RWPE2 (cell line): ENCODE measurements at places on chromosomes 7 and 10.

- no peak for DNase-seq
Measured at GRCh38 chr7:93883917-93884345, 6.6 kb downstream of the TFPI2 start.

- no peak for DNase-seq
Measured at GRCh38 chr10:47041396-47042198, 130.4 kb downstream of the PTPN20 start.

GRCh38 chr7:97011104-97011503 is 5.8 kb downstream of the DLX6 start:
- DNase-seq: no peak

DNA sequence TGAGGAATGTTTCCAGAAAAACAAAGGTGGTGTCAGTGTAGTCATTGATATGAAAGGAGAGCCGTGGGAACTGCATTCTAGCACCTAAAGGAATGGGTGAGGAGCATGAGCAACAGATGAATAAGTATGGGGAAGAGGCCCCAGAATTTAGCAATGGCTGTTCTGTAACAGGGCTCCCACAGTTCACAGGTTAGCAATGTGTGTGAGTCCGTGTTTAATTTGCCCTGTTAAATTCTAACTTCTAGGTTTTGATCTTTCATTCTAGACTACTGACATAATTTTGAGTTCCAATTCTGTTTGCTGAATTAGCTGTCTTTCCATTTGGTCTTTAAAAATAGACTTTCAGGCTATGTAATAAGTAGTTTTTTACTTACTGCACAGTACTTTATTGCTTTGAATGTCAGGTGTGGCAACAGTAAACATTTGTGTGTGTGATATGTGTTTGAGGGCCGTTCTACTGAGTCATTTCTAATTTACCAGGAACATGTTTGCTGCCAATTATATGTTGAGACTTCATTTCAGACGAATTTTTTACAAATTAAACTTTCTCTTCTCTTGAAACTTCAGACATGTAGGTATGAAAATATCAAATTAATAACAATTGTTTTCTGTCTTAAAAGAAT is 8.8 kb downstream of the STK17A start:
- DNase-seq: no peak

- no peak for DNase-seq
Measured at GRCh38 chr7:148060724-148061123, 529.8 kb upstream of the C7orf33 start.

DNA sequence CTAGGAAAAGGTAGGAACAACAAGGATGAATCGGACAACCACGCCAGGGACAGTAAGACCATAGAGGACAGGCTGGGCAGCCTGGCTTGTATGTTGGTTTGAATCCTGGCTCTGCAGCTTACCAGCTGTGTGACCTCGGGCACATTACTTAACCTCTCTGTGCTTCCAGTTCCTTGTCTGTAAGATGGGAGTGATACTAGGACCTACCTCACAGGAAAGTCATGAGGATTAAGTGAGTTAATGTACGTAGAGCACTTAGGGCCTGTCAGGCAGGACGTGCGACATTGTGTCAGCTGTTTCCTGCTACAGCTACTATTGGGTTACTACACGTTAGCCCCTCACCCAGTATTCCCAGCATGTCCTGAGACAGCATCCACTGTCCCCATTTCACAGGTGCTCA is 32.1 kb downstream of the PLAC9 start:
- no peak for DNase-seq

GRCh38 chr7:124857672-124858235 is 71.9 kb downstream of the POT1 start:
- no peak for DNase-seq

- DNase-seq: no peak
Measured at GRCh38 chr7:137404660-137405317, 61.3 kb upstream of the PTN start.

GRCh38 chr10:59465088-59465487 is 102.7 kb upstream of the FAM13C start:
- DNase-seq: no peak

DNA sequence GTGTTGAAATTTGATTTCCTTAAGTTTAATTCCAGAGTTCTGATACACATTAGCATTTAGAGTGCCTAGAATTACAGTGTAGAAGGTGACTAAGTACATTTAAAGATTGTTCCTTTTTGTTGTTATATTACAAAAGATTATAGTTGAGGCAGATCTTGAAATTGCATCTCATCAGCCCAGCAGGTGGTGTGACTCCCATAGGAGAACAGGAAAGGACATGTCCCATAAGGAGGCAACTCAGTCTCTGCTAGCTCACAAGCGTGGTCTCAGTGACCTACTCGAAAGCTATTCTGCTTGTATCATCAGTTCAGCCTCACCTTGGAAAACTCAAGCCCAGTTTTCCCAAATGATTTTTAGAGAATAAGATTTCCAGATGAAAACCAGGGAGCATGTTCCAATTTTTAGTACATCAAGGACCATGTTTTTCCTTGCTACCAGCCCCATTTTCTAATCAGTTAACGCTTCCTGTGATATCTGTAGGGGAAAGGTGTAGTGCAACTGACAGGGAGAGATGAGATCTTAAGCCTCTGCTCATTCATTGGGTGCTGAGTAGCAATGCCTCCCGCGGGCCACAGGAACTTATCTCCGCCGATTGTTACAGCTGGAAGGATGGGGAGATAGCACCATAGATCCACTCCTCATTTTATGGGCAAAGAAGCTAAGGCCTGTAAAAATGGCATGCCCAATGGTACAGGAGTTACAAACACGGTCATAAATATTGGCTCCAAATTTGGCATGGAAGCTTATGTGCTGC is 1.1 kb upstream of the GNAI1 start:
- no peak for DNase-seq

- no peak for DNase-seq
Measured at GRCh38 chr10:4191894-4192293, 406.9 kb upstream of the KLF6 start.

DNA sequence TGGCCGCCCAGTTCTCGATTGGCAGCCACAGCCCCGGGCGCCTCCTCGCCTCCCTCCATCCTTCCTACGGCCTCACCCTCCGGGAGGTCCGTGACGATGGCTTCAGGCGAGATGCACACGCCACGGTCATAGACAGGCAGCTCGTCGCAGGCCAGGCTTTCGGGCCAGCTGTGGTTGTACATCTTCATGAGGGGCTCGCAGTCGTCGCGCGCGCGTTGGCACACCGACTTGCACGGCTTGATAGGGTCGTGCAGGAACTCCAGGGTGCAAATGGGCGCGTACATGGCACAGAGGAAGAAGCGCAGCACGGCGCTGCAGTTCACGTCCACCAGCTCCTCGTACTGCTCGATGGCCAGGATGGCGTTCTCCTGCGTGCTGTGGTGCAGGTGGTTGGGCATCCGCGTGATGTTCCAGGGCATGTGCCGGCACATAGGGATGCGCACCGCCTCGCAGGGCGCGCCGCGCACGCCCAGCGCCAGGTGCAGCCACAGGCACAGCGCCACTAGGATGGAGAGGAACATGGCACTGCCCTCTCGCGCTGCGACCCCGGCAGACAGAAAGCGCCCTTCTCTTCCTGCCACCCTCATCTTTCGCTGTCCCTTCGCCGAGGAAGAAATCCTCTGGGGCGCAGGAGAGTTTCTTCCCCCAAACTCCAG is 472 bp downstream of the SFRP4 start:
- DNase-seq: no peak

DNA sequence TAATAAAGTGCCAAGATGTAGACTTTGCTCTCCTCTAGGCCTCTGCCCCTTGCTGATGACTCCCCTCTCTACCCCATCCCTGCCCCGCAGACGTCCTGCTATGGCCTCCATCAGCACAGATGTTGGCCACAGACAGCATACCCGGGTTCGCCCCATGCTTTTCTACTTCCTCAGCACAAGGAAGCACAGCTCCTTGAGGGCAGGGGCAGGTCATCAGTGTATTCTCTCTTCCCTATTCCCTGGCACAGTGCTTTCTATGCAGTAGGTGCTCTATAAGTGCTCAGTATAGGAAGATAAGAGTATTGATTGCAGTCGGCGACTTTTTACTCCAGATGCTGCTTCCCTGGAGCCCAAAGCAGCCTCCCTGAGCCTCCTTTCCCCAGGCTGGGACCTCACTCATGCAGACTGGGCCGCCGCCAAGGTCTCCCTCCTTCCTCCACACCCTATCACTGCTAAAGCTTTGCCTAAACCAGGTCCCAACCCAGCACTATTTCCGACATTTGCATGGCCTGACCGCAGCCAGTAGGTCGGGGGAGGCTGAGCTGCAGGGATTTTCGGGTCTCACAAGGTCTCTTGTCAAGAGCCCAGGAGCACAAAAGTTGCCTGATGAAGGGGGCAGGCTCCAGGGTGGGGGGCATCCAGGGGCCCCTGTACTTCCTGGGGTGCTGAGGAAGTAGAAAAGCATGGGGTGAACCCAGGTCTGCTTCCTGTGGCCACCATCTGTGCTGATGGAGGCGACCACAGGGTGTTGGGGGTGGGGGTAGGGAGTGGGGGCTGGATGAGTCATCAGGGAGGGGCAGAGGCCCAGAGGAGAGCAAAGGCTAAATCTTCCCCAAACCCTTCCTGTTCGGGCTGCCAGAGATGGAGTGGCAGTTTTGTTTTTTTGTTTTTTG is 8.0 kb downstream of the CALHM3 start:
- no peak for DNase-seq

GRCh38 chr10:87661861-87662785 is 2.4 kb downstream of the PAPSS2 start:
- DNase-seq: no peak

DNA sequence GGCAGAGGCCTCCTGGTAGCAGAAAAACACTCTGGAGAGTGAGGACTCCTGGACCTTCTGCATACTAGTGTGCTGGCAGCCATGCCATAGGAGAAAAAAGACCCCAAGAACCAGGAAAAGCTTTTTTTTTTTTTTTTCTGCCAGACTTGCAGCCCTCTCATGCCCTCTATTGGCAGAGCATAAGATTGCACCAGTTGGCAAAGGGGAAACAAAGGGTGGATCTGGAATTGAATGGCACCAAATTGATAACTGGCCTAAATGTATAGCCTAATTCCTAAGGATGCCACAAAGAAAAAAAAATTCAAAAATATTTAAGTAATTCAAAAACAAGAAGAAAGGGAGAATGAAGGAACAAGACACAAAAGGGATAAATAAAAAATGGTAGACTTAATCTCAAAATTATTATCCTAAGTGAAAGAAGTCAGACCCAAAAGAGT is 112.5 kb upstream of the GHITM start:
- no peak for DNase-seq

GRCh38 chr7:149286811-149287400 is 24.9 kb downstream of the ZNF783 start:
- DNase-seq: no peak

DNA sequence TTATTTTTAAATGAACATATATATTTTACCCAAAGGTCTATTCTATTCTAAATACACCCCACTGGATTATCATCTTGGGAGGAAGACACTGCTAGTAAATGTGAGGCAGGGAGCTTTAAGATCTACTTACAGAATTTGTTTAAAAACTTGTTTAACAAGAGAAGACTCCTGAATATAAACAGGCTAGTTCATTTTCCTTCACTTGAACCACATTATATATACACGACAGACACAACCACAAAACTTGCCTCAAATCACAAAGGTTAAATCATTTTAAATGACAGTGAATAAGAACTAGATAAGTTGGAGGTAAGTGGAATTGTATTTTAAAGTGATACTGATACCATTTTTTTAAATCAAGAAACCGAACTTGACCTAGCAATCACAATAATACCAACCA is 109.2 kb downstream of the ATE1 start:
- DNase-seq: no peak

GRCh38 chr7:117101026-117101425 is 147.7 kb downstream of the ST7 start:
- DNase-seq: no peak

- DNase-seq: no peak
Measured at GRCh38 chr7:95027234-95027872, 120.0 kb downstream of the PPP1R9A start.

GRCh38 chr7:96284835-96285234 is 37.1 kb downstream of the SLC25A13 start:
- DNase-seq: no peak

- no peak for DNase-seq
Measured at GRCh38 chr7:6071406-6071805, 40.2 kb downstream of the ANKRD61 start.

DNA sequence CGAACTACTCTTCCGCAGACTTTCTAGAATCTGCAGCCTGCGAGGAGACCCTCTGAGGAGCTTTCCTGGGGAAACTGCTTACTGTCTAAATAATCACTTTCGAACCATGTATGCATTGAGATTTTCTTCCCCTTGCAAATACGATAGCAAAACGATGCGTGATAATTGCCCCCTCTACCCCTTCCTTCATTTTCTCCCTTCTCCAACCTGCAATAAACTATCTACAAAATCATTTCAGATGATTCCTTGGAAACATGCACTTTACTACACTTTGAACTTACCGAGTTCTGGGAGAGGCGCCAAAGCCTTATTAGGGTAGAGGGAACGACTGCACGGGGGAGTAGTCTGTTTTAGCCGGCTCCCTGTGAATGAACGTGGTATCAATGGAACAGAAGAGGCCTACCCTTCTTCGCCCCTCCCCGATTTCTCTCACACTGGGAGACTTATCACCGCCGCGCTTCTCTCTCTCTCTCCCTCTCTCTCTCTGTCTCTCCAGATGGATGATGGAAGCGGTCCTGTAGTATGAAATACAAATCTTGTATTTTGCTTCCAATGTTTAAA is at the start of gene FGFBP3:
Gene FGFBP3, minus strand, starts transcription at position 370 of the 561 bp plus-strand sequence. CDS start 517 bp downstream, outside the sequence.
- no peak for DNase-seq

DNA sequence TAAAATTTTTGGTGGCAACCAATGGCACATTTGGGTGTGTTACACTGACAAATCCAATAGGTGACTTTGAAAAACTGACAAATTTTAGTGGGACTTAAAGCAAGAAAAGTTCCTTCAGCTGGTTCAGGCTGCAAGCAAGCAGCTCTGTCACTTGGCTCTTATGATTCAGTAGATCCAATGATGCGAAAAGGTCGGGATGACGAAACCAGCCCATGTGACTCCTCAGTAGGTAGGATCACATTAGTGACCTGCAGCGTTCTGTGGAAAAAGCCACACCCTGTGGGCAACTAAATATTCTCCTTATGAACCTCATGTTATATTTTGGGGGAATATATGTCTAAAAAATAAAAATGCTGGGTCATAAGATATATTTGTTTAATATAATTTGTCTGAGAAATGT is 13.3 kb upstream of the TSGA13 start:
- no peak for DNase-seq

- no peak for DNase-seq
Measured at GRCh38 chr10:21637795-21638194, 103.8 kb downstream of the MLLT10 start.

- DNase-seq: no peak
Measured at GRCh38 chr10:100135486-100135885, 50.3 kb downstream of the ERLIN1 start.

- no peak for DNase-seq
Measured at GRCh38 chr7:98655611-98656010, 38.5 kb downstream of the NPTX2 start.

GRCh38 chr7:105199386-105199785 is 185.4 kb downstream of the KMT2E start:
- no peak for DNase-seq

- DNase-seq: no peak
Measured at GRCh38 chr10:110864662-110865140, 7.0 kb upstream of the PDCD4 start.

GRCh38 chr7:133550145-133550544 is 297.3 kb downstream of the EXOC4 start:
- DNase-seq: no peak

GRCh38 chr10:118251791-118252190 is 90.3 kb downstream of the FAM204A start:
- DNase-seq: no peak
